ENCODE measurements at places on chromosomes 5 and 9.

DNA sequence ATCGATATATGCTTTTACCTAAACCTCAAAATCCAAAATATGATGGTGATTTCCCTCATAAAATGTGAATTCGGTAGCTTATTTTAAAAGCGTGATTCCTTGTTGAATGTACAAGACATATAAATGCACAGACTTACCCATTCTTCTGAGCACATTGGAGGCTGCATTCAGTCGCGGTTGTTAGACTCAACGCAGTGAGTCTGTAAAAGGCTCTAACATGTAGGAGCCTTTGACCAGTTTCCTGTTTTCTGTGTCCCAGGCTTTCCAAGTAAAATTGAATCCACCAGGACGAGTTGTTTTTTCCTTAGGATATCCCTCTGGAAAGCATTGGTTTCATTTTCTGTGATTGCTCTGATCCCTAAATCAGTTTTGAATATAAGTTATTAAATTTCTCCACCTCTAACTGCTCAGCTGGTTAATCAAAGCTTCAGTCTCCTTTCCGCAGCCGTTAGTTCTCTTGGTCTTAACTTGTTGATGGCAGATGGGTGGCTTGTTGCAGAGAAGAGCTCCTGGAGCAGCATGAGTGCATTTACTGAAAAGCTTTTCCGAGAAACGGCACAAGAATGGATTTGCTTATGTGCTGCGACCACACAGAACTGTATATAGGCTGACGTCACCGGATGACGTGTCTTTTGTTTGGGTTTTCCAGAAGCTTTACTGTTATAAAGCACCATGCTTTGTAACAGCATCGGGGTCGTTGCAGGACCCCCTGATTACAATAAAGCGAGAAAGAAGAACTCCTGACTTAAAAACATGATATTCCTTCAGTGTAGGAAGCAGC, at the start of gene LRRTM2:
TSS of gene LRRTM2 (minus strand) at position 565 of the 781 bp plus-strand sequence. CDS start at position 141, 424 bp downstream.
- DNase-seq = peak; percentile 79

DNA sequence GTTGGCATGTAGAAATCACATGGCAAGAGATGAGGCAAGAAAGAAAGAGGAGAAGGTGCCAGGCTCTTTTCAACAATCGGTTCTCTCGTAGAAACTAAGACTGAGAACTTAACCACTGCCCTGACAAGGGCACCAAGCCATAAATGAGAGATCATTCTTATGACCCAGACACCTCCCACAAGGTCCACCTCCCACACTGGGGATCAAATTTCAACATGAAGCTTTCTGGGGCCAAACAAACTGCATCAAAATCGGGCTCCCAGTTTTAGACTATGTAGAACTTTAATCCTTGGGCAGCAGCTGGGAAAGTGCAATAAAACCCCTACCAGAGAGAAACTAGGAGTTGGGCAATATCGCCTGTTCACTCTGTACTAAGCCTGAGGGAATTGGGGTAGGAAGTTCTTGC, 150.2 kb upstream of the CCDC152 start:
- no peak for DNase-seq

DNA sequence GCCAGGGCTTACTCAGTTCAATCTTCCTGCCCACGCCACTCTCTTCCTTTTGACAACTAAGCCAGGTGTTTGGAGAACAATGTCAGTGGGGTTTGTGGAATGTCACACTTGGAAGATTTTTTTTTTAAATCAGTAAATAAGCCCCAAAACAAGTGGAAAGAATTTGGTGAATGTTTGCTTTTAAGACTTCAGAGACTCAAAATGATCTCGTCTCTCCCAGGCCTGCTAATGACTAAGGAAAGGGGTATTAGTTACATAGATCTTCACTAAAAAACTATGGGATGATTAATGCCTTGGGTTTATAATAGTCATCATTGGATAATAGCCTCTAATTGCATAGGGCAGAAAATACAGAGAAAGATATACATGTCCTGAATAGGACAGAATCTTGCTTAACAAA, 166.4 kb downstream of the DMRT2 start:
- DNase-seq = no peak

DNA sequence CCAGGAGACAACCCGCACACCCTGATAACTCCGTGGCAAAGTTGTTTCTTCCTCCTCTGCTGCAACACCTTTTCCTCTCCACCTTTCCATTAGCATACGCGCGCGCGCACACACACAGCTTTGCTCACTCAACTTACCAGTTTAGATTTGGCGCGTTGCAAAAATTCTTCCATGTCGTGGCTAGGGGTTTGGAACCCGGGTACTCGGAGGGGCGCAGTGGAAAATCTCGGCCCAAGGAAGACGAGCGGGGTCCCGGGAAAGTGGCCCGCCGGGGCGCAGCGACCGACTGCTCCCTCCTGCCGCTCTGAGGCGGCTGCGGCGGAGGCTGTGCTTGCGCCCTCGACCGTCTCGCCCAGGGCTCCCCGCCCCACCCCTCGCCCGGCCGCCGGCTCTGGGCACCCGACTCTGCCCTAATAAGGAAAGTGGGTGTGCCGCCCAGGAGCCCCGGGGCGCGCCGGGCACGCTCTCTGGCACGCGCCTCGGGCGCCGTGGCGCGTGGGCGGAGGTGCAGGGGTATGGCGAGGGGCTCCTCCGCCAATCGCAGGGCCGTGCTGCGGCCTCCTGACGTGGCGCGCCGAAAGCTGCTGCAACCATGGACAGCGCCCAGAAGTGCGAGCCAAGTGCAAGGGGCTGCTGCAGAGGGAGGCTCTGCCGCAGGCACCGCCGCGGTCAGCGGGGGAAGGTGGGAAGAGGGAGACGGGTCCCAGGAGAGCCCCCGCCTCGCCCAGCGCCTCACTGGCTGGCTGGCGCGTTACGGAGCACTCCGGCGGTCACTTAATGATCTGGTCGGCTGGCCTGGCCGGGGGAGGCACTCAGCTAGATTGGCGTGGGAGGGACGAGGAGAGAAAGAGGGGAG, at the start of gene PRUNE2:
TSS of gene PRUNE2 (minus strand) at position 324 of the 856 bp plus-strand sequence. CDS start at position 173, 151 bp downstream.
- DNase-seq = peak; percentile 72

DNA sequence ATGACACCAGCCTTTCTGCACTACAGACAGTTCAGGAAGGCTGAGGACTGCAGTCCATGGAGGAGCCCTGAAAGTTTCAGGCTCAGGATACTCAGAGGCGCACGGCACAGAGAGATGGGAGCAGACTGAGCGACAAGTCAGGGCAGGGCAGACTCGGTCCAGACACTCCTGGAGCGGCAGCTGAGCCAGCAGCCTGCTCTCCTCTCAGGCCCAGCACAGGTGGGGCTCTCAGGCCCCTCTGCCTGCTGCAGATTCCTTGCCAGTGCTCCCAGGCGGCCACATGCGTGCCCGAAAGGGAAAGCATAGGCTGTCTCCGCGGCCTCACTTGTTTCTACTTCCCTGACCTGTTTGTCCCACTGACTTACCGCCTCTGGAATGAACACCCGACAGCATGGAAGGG, 228.3 kb downstream of the IRX2 start:
- DNase-seq = no peak

- no peak for DNase-seq
These were observed 117.2 kb upstream of the PHYKPL start for GRCh38 chr5:178349625-178350353.

- DNase-seq = no peak
These were observed 34.1 kb upstream of the NR4A3 start for GRCh38 chr9:99787556-99787955.

GRCh38 chr5:89520771-89521170, 637.8 kb upstream of the MEF2C start:
- DNase-seq = no peak

- DNase-seq = no peak
These were observed 63.8 kb downstream of the ATP10B start for GRCh38 chr5:160788102-160788660.

- no peak for DNase-seq
These were observed 87.4 kb downstream of the TLE1 start for GRCh38 chr9:81601639-81602623.

- DNase-seq = no peak
These were observed 267.2 kb upstream of the NREP start for GRCh38 chr5:112024221-112024620.

DNA sequence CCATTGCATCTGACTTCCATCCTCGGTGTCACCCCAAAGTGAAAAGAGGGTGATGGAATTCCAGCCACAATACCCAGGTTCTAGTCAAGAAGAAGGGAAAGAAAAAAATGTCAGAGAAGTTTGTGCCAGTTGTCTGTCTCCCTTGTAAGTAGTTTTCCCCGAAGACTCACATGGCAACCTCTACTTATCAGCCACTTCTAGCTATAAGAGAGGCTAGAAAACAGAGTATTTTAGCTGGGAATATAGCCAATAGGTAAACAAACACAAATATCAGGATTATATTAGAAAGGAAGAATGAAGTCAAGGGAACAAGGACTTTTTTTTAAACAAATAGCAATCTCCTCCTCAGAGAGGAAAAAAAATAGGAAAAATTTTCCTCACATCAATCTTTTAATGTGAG, 12.2 kb upstream of the ISL1 start:
- no peak for DNase-seq

- DNase-seq = no peak
These were observed 491 bp upstream of the CTSL start for GRCh38 chr9:87725356-87725899.

DNA sequence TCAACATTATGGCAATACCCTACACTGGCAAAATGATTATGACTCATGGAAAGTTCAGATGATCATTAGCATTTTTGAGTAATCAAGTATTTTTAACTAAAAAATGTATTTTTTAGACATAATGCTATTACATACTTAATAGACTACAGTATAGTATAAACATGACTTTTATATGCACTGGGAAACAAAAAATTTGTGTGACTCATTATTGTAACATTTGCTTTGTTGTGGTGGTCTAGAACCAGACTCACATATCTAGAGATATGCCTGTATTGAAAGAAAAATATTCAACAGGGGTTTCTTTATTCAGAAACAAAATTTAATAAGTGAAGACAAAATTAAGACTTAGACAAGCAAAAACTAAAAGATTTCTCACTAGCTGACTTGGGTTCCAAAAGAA, 385.3 kb upstream of the RIOK2 start:
- no peak for DNase-seq

DNA sequence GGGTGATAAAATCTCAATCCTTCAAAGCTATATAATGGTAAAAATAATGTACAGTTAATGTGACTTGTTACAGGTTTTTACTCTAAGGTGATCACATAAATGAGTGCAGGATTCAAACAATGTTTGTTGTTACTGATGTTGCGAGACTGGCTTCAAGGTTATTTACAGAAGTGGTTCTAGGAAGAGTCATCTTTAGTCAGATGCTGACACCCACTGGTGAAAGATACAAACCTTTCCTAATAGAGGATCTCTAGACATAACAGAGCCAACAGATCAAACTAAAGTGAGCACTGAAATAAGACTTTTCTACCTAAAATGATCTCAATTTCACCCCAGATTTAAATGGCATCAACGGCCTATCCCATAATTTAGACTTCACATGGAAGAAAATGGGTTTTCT, 20.2 kb downstream of the ARSB start:
- DNase-seq = peak; percentile 73

- DNase-seq = no peak
These were observed 160.4 kb downstream of the CFAP90 start for GRCh38 chr5:7690557-7690956.

DNA sequence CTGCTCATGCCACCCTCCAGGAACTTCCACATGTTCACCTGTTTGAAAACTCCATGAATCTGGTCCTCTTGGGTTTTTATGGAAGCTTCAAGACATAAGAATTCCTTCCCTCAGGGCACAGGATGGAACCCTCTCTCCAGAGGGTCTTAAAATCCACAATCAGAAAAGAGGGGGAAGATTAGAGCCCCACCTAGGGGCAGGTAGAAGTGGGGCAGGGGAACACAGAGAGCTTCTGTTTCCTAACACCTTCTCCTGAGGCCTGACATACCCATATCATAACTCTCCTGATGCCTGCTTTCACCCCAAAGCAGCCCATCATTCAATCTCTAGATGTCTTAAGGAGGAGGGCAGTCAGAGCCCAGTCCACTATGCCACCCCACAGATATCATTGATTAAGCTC, 1087.7 kb upstream of the ARRDC3 start:
- DNase-seq = no peak

GRCh38 chr5:144142139-144142823, 28.2 kb downstream of the YIPF5 start:
- peak; percentile 48 for DNase-seq

GRCh38 chr5:123176224-123176937, 87.3 kb downstream of the PRDM6 start:
- no peak for DNase-seq

DNA sequence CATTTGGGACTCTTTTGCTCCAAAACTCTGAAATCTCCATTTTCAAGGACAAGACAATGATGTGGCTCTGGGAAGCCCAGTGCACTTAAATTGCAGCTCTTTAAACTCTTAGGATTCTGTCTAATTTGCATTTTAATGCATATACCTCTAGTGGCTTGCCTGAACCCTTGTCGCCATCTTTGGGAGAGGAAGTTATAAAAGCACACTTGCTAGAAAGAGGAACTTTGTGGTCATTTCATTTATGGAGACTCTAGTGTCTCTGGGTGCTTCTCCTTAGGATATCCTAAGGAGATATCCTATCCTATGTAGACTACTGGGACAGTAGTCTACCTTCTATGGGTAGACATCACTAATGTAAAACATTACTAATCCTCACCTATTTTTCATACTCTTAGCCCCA, 77.3 kb upstream of the SLC1A3 start:
- no peak for DNase-seq

- DNase-seq = no peak
These were observed 61.5 kb upstream of the TNFSF8 start for GRCh38 chr9:114991861-114992260.

DNA sequence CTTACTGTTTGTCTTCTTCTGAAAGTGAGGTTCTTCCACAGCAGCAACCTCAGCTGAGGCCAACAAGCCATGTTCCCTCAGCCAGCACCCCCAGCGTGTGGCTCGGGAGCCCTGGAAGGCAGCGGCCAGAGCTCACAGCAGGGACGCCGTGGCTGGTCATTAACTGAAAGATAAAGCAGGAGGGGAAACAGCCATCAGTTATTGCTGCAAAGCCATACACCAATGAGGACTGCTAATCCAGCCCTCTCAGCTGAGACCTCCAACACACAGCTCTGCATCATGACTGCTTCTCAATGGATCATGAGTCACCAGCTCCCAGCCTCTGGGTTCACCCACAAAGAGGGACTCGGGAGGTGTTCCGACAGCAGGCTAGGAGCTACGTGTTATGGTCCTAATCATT, 24.3 kb downstream of the ABCA1 start:
- no peak for DNase-seq

GRCh38 chr5:141608046-141608445, 10.8 kb downstream of the DIAPH1 start:
- no peak for DNase-seq

DNA sequence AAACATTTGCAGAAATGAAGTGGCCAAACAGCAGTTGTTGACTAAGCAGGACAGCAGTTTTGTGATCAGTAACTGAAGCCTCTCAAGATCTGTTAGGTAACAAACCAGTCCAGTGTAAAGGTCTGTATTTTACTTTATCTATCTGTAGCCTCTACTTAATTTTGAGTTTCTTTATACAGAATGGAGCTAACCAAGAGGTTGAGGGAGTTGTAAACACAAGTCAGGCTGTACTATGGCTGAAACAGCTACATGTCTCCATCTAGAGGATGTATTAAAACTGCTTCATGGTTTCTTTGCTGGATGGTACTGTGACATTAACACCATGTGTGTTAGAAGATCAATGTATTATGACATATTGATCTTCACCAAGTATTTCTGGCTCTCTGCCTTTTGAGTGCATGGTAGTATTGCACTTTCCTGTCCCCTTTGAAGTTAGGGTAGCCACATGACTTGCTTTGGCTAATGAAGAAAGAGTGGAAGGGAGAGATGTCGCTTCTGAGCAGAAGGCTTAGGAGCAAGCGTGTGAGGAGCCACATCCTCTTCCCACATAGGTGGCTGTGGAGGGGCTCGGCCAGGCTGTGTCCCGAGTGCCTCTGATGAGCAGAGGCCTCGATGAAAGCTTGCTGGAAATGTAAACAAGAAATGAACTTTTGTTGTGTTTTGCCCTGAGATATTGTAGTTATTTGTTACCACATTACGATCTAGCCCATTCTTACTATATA, 105.6 kb upstream of the PCA3 start:
- peak; percentile 49 for DNase-seq

Measured in muscle of arm (tissue), 14 donors.